ENCODE measurements at places on chromosomes 7 and 10.

GRCh38 chr10:79146611-79147130, 77.9 kb downstream of the ZMIZ1 start:
- DNase-seq = no peak

DNA sequence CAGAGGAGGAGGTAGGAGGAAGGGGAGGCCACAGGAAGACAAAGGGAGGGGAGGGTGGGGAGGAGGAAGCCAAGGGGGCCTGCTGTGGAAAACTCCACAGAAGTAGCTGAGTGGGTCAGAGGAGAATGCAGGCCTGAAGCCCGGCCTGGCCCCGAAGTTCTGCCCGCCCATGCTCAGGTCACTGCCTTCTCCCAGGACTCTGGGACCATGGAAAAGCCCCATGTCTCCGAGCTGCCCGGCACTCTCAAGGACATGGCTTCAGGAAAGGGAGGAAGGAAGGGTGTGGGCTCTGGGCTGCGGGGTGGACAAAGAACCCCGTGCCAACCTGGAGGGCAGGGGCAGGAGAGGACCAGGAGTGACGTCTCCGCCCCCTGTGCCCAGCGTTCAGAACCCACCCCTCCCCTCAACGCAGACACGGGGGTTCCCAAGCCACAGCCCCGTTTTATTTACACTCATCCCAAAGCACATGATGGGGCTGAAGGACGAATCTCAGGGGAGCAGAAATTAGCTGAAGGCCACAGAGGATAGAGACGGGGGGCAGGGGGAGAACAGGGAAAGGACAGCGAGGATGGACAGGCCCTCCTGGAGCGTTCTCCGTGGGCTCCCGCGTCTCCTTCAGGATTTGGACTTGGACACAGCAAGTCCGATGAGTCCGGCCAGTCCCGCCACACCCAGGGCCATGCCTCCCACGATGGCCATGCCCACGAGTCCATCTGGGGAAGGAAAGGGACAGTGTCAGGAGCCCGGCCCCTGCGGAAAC, 1.8 kb upstream of the CLDN15 start:
- no peak for DNase-seq

GRCh38 chr7:2602406-2603043, 29.3 kb upstream of the TTYH3 start:
- DNase-seq = no peak

DNA sequence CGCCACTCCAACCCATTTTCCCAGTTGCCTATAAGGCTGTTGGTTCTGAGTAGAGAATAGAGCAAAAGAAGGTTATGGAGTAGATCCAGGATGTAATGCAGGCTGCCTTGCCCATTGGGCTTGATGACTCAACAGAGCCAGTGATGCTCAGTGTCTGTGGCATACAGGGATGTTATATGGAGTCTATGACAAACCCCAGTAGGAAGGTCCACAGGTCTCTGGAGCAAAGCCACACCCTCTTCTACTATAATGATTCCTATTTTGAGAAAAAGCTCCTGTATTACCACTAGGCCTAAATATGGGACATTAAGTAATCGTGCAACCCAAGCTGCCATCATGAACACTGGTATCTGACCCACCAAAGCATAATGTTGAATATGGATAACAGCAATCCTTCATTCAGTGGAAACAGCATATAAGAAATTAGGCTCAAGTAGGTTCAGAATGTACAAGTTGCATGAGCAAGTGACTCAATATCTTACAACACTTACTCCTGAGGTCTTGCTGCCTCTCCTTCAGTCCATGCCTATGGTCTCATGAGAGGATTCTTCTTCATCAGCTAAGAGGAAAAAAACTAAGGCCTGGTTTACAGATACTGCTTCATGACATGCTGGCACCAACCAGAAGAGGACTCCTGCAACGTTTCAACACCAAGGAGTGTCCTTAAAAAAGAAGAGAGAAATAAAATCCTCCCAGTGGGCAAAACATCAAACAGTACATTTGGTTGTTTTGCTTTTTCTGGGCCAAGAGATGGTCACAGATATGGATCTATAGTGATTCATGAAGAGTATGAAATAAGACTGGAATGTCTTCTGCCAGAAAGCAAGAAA, 14.8 kb upstream of the FHIP2A start:
- DNase-seq = no peak

DNA sequence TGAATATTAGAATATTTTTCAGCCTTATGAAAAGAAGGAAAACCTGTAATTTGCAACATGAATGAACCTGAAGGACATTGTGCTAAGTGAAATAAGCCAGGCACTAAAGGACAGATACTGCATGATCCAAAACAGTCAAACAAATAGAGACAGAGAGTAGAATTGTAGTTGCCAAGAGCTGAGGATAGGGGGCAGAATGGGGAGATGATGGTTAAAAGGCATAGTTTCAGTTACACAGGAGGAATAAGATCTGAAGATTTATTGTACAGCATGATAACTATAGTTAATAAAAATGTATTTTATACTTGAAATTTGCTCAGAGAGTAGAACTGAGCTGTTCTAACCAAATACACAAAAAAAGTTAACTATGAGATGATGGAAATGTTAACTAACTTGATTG, 149.0 kb upstream of the TMEM106B start:
- no peak for DNase-seq

- DNase-seq = no peak
Observed at GRCh38 chr10:8568401-8568800, 513.9 kb downstream of the GATA3 start.

GRCh38 chr10:84842593-84842992, 514.2 kb downstream of the CCSER2 start:
- DNase-seq = no peak

GRCh38 chr10:43689007-43689491, 40.4 kb upstream of the ZNF32 start:
- no peak for DNase-seq

- no peak for DNase-seq
Observed at GRCh38 chr10:6409971-6410643, 170.0 kb downstream of the PRKCQ start.

DNA sequence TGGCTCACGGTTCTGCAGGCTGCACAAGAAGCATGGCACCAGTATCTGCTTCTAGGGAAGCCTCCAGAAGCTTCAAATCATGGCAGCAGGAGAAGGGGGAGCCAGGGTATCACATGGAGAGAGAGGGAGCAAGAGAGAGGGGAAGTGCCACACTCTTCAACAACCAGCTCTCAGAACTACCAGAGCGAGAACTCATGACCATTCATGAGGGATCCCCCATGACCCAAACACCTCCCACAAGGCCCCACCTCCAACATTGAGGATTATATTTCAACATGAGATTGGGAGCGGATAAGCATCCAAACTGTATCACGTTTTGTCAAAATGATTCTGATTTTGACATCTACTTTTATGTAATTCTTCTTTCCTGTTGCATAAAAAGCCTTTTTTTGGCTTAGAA, 38.5 kb downstream of the CREM start:
- no peak for DNase-seq

DNA sequence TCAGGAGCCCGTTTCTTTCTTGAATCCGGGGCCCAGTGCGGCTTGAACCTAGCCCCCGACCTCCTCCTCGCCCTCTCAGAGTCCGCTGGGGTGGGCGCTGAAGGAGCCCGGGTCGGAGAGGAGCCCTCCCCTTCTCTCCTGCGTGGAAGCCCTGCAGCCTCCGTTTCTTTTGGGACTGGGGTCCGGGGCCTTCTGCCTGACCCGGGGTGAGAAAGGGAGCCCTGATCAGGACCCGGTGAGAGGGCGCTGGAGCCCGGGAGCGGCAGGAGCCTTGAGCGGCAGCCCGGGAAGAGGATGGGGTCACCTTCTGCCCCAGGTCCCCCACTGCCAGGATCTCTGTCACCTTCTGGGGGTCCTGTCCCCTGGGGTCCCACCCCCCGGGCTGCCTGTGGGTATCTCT, 162.3 kb downstream of the ZNF33B start:
- DNase-seq = no peak

DNA sequence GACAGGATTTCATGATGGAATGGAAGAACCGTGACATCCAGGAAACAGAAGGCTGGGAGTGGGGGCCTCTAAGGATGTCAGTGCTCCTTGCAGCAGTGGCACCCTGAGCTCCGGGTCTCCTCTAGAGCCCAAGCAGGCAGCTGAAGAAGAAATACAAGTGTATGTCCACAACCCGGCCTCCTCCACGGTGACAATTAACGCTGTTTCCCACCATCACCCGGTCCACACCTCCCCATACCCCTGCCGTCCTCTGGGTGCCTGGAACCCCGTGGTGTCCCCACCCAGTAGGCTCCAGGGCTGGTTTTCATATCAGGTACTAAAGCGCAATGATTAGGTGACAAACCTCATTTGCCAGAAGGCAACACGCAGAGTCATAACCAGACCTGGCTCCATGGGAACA, 30.3 kb downstream of the GRID1 start:
- no peak for DNase-seq

DNA sequence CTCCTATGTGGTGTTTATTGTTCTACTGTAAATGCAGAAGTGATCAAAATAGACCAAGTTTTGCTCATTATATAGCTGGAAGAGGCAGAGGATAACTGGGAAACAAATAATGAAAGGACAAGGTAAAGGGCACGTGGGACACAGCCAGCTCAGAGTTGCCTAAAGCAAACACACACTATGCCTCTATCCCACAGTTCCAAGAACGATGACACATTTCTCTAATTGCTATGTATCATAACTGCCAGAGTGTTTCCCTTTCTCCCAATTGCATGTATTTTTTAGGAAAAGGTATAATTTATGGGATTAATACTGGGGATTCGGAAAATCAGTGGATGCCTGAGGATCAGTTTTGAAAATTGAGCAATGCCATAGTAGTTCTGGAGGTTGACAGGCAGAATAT, 49.0 kb downstream of the CCDC71L start:
- DNase-seq = no peak

GRCh38 chr7:44149571-44150465, 8.7 kb upstream of the MYL7 start:
- DNase-seq = no peak

GRCh38 chr10:98587156-98587837, 140.6 kb upstream of the HPS1 start:
- no peak for DNase-seq

DNA sequence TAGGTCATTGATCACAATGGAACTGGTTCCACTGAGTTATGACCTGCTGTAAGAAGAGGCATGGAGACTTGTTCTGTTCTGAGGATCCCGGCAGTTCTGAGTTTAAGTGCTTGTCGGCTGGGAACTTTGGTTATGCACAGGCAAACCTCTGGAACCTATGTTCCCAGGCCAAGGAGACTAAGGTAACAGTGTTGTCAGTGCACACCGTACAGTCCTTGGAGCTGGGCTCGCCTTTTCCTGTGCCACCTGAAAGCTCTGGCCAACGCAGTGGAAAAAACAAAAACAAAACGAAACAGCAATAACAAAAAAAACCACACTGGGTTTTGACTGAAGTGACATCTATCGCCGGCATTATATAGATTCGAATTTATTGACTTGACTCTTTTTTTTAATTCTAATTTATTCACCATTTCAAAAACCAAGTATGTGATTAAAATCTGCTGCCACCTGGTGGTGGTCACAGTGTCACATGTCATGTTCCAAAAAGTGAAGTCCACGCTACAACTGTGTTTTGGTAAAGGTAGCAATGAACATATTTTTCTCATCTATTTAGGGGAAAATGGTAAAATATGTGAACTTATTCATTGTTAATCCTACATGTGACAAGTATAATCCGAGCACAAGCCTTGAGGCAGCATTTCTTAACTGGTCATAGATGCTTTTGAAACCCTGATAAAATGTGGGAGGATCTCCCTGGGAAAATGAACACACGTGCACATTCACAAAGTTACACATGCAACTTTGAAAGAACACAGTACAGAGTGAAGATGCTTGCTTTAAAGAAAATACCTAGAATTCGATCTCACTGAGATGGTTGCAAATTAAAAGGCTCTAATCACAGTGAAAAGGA, 113.8 kb upstream of the PPP2R2D start:
- peak; percentile 6 for DNase-seq

DNA sequence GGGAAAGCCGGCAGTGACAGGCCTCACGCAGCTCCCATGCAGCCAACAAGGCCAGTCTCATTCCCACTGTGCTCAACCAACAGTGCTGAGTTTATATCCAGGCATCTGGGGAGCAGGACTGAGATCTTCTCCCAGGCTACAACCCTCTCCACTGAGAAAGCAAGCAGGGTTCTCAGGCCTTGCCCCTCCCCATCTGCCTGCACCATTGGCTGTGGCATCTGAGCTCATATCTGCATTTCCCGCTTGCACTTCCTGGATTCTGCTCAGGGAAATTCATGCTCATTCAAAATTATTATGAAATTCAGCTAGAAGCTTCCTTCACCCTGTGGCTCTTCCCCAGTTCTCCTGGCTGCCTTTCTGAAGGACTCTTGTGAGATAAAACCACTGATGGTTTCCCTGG, 1029.0 kb downstream of the GRM8 start:
- DNase-seq = no peak

- no peak for DNase-seq
Observed at GRCh38 chr10:28363376-28363775, 60.5 kb upstream of the MPP7 start.

- DNase-seq = no peak
Observed at GRCh38 chr7:99920149-99920548, 819 bp upstream of the TRIM4 start.

DNA sequence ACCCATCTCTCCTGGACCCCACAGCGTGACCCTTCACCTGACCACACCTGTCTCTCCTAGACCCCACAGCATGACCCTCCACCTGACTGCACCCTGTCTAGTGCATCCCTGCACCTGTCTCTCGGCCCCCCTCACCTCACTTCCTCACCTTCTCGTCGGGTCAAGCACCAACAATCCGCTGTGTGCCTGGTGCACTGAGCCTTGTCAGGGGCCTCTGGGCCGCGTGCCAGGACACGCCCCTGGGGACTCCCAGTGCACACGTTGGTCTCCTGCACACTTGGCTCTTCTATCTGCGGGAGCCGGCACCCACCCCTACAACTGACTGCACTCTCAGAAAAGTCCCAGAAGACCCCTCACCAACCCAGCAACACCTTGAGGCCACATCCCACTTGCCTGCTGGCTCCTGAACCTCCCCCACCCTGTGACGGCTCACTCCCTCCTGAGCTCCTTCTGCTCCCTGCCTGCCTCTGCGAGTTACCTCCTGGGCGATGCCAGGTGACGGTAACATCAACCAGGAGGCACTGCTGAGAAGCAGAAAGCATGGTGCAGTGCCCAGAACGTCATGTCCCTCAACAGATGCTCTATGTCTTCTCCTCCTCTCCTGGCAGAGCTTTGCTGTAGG, 147.6 kb downstream of the DIP2C start:
- DNase-seq = no peak

GRCh38 chr10:93819520-93819919, 61.8 kb downstream of the LGI1 start:
- DNase-seq = no peak
